K562 (cell line): ENCODE measurements at places on chromosomes 3 and 15.

- peak overlapping the region; percentile 97 for H3K27ac ChIP-seq
- DNase-seq = no peak
- H3K4me3 ChIP-seq = peak overlapping the region; percentile 86
- H3K27me3 ChIP-seq = no peaks in the 10 kb centered on the region
- no peaks in the 10 kb centered on the region; the same call in 2 of the 3 replicates for H3K36me3 ChIP-seq
Observed at GRCh38 chr15:75452865-75453702, 1.6 kb upstream of the SIN3A start.

- no peaks in the 10 kb centered on the region for H3K4me1 ChIP-seq
- H3K27ac ChIP-seq = no peak overlapping the region
- no peaks in the 10 kb centered on the region for H3K36me3 ChIP-seq
- DNase-seq = no peak
Observed at GRCh38 chr3:29281344-29282241, 722 bp downstream of the RBMS3 start.

DNA sequence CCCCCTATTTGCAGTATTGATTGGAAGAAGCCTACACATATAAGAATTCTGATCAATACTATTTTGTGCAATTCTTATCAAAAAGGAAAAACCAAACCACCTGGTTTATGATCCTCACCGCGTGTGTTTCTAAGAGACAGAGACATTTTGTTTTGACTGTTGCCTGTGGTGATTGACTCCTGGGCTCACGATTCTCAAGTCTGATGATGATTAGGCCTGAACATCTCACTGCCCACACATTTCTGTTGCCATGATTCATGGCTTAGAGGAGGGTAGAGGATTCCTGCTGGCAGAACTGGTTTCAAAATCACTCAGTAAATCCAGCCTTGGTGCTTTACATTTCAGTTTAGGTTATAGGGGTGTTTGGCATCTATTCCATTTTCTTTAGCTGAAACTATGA lies 88.3 kb upstream of the UBE3A start:
- peaks cover 10% of the 10 kb centered on the region; the same call in 1 of the 2 replicates for H3K27me3 ChIP-seq
- no peak overlapping the region for H3K4me3 ChIP-seq
- DNase-seq = no peak
- H3K27ac ChIP-seq = no peak overlapping the region
- H3K36me3 ChIP-seq = no peaks in the 10 kb centered on the region

DNA sequence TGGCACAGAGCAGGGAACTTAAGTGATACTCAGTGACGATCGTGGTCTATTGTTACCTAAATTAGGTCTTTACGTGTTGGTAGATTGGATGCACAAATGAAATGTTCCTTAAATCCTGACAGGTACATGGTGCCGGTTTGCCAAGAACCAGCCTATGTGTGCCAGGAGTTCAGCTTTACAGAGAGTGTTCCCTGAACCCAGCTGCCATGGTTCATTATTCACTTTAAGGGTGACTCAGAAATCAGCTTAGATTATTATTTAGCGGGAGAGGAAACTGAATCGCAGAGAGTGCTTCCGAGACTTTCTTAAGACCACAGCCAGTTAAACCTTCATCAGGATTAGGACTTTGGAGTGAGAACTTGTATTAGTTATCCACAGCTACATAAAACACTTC lies 21.5 kb downstream of the FAM43A start:
- H3K27me3 ChIP-seq = peaks cover 18% of the 10 kb centered on the region; the same call in 2 of the 3 replicates
- H3K36me3 ChIP-seq = no peaks in the 10 kb centered on the region
- no peak overlapping the region for H3K27ac ChIP-seq
- no peak for DNase-seq
- H3K4me1 ChIP-seq = no peaks in the 10 kb centered on the region
- H3K4me3 ChIP-seq = no peak overlapping the region

DNA sequence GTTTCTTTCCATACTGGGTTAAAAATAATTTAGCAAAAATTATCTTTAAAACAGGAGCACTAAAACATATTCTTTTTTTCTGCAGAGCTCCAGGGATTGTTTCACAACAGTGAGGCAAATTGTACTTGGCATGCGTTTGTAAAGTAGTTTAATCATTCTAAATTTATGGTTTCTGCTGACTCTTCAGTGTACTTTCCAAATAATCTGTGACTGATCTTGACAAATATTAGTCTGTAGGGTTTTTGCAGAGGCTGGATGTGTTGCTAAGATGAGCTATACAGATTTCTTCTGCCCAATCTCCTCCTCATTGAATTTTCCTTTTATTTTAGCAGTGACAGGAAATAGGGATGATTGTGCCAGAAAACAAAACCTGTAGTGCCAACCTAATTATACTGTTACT lies 328.0 kb upstream of the MANF start:
- no peak overlapping the region for H3K4me3 ChIP-seq
- no peaks in the 10 kb centered on the region for H3K27me3 ChIP-seq
- DNase-seq = no peak
- no peaks in the 10 kb centered on the region for H3K4me1 ChIP-seq

DNA sequence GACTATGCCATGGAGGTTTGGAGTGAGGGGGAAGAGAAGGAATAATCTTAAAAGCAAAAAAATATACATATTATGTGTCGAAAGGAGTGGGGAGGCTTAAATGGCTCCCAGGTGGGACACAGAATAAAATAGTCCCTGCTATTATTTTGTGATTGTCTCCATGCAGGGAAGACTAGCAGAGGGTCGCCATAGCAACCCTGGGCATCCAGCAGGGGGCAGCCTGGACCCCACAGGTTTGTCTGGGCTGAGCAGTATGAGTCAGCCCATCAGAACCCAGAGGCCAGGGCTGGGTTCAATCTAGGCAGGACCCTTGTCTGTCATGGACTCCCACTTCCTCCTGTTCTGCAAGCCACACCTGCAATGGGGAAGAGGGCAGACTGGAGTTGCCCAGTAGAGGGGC lies 17.6 kb upstream of the LINGO1 start:
- no peaks in the 10 kb centered on the region for H3K36me3 ChIP-seq
- no peak overlapping the region for H3K27ac ChIP-seq
- peaks cover 14% of the 10 kb centered on the region for H3K27me3 ChIP-seq
- H3K4me3 ChIP-seq = no peak overlapping the region

DNA sequence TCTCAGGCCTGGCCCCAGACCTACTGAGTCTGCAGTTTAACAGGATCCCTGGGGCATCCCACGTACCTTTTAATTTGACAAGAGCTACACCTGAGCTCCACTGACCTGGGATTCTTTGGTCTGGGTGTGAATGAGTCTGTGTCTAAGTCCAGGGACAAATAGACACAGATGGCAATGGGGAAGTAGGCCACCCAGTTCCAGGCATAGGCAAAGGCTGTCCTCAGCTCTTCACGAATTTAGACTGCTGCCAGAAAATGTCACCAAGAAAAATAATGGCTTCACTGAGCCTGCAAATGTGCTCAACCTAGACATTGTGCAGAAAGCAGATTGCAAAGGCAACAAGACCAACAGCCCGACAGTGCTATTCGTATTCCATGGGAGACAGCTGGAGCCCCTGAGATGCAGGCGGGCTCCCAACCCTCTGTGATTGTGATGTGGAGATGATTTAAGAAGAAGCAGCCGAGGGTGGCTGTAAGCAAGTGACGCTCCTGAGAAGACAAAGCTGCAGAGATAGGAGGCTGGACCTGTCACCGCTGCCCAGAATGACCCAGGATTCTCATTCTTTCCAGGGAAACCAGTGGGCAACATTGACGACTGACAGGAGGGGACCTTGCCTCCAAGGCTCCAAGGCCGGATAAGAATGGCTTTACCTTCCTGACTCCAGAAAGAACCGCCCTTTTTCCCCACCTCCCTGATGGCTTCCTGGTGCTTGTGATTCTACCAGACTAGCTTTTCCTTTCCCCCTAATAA lies 39.8 kb upstream of the IREB2 start:
- no peaks in the 10 kb centered on the region for H3K36me3 ChIP-seq
- H3K27me3 ChIP-seq = peaks cover 50% of the 10 kb centered on the region

GRCh38 chr3:51630513-51630912 lies 40.5 kb upstream of the TEX264 start:
- H3K27ac ChIP-seq = no peak overlapping the region
- no peaks in the 10 kb centered on the region for H3K27me3 ChIP-seq
- H3K36me3 ChIP-seq = peaks cover 29% of the 10 kb centered on the region; the same call in 2 of the 3 replicates
- H3K4me1 ChIP-seq = no peaks in the 10 kb centered on the region
- no peak for DNase-seq
- no peak overlapping the region for H3K4me3 ChIP-seq

DNA sequence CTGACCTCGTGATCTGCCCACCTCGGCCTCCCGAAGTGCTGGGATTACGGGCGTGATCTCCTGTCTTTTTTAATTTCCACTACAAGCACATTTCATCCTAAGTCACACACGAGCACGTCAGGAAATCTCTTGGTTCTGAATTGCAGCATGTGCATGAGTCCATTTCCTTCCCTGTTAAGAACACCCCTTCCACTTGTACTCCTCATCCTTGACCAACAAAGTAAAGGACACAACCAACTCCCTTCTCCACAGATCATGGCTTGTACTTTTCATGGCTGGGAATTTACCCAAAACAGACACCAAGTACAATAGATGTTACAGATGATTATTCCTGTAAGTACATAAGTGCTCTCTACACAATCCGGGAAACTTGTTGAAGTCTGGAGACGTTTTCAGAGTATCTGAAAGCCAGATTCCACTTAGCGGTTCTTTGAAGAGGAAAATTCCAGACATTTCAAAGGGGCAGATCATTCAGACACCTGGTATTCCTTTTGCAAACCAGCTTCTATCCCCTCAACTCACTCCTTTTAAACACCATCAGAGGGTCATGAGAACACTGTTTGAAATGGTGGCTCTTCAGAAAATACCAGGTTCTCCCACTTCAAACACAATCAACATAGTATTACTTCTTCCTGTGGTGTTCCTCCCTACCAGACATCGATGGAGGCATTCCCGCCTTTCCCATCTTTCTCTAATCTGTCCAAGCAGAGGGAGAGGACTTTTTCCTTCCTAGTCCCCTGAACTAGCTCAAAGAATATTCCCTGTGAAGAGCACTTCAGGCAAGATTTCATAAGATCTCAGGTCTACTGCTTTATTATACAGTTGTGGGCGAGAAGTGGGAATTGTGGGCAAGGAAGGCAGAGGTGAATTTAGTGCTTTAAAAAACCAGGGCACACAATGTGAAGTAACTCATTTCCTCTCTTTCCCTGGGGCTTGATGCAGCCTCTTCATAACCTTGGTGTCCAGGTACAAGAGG lies 80.1 kb upstream of the TSC22D2 start:
- no peaks in the 10 kb centered on the region for H3K4me1 ChIP-seq
- H3K4me3 ChIP-seq = no peak overlapping the region
- no peak overlapping the region for H3K27ac ChIP-seq
- peaks cover 10% of the 10 kb centered on the region; the same call in 2 of the 3 replicates for H3K27me3 ChIP-seq
- DNase-seq = no peak
- H3K36me3 ChIP-seq = no peaks in the 10 kb centered on the region

DNA sequence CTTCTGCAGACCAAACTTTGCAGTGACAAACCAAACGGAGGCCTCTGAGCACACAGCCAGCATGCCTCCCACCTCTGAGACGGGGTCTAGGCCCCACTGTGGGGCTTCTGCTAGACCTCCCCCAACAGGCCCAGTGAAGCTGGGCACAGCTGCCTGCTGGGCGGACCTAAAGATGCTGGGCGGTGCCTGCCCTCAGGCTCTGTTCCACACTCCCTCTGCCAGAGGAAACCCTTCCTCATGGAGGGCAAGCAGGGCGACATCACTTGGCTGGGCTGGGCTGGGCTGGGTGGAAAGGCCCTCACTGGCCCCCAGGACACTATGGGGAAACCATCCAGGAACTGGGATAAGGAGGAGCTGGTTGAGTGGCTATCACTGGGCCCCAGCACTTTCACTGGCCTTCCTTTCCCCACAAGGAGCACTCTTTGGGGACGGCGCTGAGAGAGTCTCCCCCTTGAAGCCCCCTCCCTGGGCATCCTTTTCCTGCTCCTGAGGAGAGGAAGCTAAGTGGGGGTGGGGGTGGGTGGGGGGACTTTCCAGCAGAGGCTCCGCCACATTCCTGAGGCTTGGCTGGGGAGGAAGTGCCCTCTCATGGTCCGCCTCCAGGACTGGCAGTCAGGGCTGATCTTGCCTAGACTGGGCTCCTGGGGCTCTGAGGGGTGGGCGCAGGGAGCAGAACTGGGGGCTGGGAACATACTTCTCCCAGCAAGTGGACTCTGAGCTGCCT lies 98.1 kb upstream of the HACD2 start:
- no peaks in the 10 kb centered on the region for H3K4me1 ChIP-seq
- H3K27ac ChIP-seq = no peak overlapping the region
- no peak for DNase-seq

DNA sequence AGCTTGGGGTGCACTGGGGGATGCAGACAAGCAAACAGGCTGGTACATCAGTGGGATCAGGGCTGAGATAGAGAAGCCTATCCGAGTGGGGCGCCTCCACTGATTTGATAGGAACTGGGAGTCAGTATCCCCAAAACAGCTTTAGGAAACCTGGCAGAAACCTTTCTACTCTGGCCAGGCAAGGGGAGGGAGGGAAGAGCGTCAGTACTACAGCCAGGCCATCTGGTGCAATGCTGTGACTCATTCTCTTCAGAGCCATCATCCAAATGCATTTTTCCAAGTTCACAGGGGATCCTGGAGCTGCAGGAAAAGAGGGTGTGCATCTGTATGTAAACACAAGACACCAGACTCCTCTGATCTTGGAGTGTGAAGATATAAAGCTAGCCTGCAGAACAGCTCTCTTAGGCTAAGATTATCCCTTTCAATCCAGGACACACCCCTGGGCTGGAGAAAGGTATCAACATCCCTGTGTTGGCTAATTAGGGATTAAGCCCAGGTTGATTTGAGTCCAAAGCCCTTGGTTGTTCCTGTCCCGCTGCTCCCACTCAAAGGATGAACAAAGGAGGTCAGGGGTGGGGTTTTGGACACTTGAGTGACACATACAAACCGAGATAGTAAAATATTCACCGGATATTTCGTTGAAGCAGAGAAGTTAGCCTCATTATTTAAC lies 9.3 kb downstream of the GALNT15 start:
- no peak overlapping the region for H3K27ac ChIP-seq
- no peaks in the 10 kb centered on the region; the same call in 2 of the 3 replicates for H3K36me3 ChIP-seq
- H3K4me3 ChIP-seq = no peak overlapping the region
- no peak for DNase-seq
- no peaks in the 10 kb centered on the region for H3K4me1 ChIP-seq
- H3K27me3 ChIP-seq = peaks cover 20% of the 10 kb centered on the region

DNA sequence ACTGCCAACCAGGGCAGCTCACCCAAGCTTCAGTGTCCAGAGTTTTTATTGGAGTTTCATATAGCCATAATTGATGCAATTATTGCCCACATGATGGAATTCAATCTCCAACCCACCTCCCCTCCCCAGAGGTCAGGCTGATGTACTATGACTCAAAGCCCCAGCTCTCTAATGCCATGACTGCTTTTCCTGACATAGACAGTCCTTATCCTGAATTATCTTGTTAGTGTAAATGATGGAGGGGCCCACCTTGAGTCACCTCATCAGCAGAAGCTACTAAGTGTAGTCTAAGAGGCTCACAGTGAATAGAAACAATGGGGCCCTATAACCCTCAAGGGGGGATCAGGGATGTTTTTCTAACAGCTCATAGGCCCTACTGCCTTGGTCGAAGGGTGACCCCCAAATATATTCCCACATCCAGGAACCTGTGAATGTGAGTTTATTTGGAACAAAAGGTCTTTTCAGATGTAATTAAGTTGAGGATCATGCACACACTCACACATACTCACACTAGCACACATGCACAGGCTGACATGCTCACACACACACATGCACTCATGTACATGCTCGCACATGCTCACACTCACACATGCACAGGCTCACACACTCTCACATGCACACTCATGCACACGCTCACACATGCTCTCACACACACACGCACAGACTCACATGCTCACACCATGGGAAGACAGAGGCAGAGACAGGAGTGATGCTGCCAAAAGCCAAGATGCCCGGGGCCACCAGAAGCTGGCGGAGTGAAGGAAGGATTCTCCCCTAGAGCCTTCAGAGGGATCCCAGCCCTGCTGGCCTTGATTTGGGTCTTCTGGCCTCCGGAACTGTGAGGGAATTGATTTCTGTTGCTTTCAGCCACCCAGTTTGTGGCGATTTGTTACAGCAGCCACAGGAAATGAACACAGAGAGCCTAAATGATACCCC lies 131.2 kb upstream of the SMAD3 start:
- no peaks in the 10 kb centered on the region for H3K27me3 ChIP-seq
- DNase-seq = no peak
- no peaks in the 10 kb centered on the region for H3K36me3 ChIP-seq
- peaks cover 30% of the 10 kb centered on the region for H3K4me1 ChIP-seq
- H3K4me3 ChIP-seq = no peak overlapping the region
